ENCODE measurements at places on chromosomes 12 and 14.

GRCh38 chr14:37232907-37233481 is 35.3 kb downstream of the MIPOL1 start:
- no peak for DNase-seq

DNA sequence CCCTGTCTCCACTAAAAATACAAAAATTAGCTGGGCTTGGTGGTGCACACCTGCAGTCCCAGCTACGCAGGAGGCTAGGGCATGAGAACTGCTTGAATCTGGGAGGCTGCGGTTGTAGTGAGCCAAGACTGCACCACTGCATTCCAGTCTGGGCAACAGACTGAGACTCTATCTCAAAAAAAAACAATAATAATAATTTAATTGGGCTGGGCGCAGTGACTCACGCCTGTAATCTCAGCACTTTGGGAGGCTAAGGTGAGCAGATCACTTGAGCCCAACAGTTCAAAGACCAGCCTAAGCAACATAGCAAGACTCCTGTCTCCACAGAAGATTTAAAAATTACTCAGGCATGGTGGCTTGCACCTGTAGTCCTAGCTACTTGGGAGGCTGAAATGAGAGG is 26.7 kb downstream of the CBX5 start:
- DNase-seq: no peak

DNA sequence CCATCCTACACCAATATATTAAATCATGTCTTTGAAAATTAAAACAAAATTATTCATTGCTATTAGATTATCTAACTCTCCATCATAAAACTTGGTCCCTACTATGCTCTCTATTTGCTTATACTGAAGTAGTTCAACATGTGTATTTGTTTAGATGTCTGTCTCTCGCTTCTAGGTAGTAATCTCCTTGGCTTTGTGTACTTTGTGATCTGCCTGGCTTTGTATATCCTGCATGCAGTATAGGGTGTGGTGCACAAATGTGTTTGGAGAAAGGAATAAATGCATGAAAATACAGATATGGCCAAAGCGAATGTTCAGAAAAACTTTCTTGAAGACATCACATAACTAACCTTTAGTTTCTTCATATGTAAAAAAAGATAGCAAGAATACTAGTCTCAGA is 246.6 kb upstream of the LRFN5 start:
- no peak for DNase-seq

GRCh38 chr12:13167226-13167625 is 29.3 kb upstream of the EMP1 start:
- no peak for DNase-seq

DNA sequence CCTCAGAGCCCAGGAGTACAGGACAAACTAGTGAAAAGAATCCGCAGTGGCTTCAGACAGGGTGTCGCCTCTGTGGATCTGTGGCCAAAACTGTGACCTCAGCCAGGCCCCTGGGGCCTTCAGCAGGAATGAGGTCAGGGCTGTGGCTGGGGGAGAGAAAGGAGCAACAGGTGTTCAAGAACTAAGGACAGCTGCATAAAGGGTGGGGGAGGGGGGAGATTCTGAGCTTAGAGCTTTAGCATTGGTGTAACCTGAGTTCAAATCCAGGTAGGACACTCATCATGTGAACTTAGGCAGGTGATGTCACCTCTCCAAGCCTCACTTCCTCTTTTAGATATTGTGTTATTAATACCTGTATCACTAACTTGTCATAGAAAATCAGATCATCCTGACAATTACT is 40.9 kb upstream of the CORO1C start:
- no peak for DNase-seq

GRCh38 chr14:39090548-39091111 is 12.4 kb downstream of the SEC23A start:
- DNase-seq: no peak

DNA sequence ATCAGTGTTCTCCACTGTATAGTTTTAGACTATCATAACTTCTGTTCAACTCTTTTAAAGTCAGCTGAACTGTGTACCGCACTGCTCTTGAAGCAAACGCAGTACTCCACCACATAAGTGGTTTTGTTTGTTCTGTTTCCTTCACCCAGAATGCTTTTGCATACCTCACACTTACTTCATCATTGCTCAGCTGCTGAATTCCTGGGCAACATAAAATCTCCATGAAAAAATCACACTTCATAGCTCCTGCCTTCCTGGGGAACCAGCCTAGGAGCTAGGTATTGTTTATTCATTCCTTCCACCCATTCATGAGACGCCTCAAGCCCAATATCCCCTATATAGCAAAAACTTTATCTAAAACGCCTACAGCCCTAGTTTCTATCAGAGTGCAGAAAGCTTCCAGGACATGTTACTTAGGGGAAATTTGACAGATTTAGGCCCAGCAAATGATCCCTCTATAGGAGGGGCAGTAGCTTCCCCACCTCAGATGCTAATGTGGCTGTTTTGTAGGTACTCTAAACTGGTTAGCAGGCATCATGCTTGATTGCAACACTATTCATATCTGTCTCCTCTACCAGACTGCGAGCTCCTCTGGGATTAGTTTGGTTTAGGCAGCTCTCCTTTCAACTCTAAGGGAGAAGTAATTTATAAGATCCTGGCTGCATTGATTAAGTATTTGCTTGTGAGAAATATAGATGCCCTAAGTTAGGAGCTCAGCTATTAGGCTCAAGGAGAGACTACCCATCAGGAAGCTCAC is 44.5 kb downstream of the LRRC9 start:
- no peak for DNase-seq

- no peak for DNase-seq
Observed at GRCh38 chr12:96321941-96322340, 78.3 kb downstream of the CDK17 start.

- DNase-seq: no peak
Observed at GRCh38 chr14:76056128-76056527, 70.6 kb downstream of the IFT43 start.

- DNase-seq: no peak
Observed at GRCh38 chr12:78952552-78952929, 88.0 kb downstream of the SYT1 start.

GRCh38 chr12:614411-614970 is 48.8 kb downstream of the NINJ2 start:
- DNase-seq: no peak

DNA sequence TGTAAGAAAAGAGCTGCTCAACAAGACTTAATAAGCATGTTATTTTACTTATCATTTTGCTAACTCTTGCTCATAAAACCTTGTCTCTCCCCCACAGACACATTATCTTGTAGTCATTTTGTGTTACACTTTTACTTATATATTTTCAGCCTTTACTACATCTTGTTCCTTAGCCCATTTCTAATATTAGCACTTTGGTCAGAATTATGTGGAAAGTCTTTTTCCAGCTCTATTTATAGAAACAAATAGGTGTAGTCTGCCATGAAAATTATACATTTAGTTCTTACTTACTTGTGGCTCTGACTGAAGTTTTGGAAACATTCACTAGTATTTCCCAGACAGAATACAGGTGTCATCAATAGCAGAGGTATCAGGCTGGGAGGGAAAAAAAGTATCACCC is 76.1 kb downstream of the TMEM116 start:
- DNase-seq: no peak

GRCh38 chr12:25041006-25041741 is 92.3 kb upstream of the BCAT1 start:
- no peak for DNase-seq

- no peak for DNase-seq
Observed at GRCh38 chr12:123238961-123239360, 5.7 kb downstream of the MTRFR start.
